ENCODE measurements at places on chromosomes 6 and 20. TPM values are rescaled to one million over a fixed set of nuclear protein-coding genes. Genes with fewer than 3 reads are reported as not detected.

GRM1 gene
- not detected for total RNA-seq

TTLL9 gene
- not detected for total RNA-seq

GABRR1 gene
- total RNA-seq, result not detected

PROKR2 gene
- total RNA-seq, result not detected

MAP7 gene
- total RNA-seq, result 2.6 TPM

CENPW gene
- total RNA-seq, result 38.8 TPM

CLVS2 gene
- not detected for total RNA-seq

ENPP4 gene
- total RNA-seq, result 5.1 TPM

SLC17A4 gene
- not detected for total RNA-seq

TNXB gene
- 4.8 TPM for total RNA-seq

GGTLC1 gene
- total RNA-seq, result not detected

PRPH2 gene
- not detected for total RNA-seq

HAO1 gene
- not detected for total RNA-seq

ANGPT4 gene
- not detected for total RNA-seq

CALHM6 gene
- 15.9 TPM for total RNA-seq

HEY2 gene
- not detected for total RNA-seq
